CD8-positive, alpha-beta T cell (primary cell): ENCODE measurements at places on chromosomes 1 and 21.

DNA sequence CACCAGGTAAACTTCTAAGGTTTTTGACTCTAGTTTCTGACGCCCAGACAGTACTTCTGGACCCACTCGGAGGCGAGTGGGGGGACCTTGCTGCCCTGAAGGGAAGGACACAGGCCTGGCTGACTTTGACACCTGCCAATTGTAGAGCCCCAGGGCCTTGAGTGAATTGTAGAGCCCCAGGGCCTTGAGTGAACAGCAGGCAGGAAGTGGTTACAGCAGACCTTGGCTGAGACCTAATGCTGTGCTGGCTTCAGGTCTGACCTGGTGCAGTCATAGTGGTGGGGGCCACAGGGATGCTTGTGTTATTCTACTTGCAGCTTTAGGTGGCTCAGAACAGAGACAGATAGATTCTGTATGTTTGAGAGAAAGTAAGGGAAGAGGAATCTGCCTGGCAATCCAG is 344.3 kb downstream of the DUSP10 start:
- DNase-seq = no peak

DNA sequence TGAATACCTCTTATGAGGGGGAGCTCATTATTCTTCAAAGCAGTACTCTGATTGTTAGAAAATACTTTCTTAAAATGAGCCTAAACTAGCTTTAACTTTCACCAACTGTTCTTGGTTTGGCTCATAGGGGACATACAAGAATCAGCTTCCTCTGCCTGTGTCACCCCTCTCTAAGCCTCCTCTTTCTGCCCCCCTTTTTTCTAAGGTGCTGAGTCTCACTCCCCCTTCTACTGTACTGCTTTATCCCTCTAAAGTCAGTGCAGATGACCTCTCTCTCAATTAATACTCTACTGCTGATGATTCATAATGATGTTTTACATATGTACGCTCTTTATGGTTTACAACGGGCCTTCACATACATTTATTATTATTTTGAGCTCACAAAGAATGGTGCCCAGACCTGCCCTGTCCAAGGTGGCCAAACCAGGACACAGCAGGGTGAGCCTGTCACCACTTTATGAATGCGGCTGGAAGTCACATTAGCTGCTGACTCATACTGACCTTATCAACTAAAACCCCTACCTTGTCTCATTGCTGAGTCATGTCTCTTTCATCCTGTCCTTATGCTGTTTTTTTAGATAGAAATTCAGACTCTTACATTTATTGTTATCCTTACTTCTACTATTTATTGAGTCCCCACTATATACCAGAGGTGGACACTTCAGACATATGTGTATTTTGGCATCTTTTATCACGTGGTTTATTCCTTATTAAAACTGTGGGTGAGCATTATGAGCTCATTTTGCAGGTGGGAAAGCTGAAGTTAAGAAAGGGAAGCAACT is 126.9 kb downstream of the RNF220 start:
- DNase-seq = no peak

DNA sequence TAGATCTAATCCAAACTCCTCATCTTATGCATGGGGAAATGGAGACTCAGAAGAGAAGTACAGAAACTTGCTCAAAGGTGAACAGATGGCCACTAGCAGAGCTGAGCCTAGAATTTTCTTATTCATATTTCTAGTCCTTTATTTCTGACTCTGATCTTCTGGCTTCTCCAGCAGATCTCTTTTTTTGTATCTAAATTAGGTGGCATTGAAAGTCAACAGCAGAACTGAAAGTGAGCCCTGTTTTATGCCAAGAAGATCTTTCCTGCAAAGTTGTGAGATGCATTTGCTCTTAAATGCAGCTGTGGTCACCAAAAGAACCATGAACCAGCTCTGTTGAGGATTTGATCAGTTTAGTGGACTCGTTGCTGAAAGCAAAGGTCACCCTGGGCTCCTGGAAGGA is 75.5 kb downstream of the KAZN start:
- DNase-seq = no peak

DNA sequence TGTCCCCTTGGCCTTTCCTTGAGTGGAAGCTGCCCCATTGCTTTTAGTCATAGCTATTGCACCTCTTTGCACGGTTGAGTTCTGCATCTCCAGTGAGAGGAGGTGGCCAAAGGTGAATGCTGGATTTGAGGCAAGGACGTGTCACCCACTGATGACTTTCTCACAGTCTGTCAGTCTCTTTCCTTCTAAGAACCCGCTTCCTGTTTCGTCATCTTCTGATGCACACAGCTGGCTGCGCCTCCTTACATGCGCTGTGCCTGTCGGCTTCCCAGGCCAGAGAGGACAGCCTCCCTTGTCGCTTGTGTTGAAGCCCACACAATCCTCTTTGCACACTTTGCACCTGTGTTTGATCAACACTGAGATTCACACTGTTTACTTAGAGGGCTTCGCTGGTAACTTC is 41.8 kb upstream of the PWP2 start:
- peak; percentile 98 for DNase-seq

DNA sequence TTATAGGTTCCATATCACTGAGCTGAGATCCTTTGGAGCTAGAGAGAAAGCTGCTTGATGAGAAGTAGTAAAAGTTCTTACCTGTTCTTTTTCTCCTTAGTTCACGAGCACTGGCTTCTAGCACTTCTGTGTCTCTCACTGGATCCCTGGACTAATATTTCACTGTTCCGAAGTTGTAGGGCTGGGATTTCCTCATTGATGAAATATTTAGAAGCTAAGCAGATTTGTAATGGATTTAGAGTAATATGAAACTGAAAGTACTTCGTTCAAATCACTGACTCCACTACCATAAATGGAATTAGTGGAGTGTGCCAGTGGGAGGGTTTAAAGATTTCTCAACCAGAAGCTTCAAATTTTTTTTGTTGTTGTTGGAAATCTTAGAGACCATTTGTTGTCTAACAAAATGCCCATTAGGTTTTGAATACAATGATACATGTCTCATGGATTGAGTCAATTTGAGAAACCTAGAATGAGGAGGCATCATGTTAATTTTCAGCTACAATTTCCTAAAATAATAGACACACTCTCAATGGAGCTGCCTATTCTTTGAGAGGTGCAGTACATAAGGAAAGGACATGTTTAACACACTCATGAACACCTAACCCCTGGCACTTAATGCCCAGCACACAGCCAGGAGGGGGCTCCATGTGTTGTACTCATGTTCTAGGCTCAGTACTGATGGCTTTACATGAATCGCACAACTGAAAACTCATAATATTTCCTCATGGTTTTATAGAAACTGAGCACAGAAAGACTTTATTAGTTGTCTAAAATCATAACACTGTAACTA is at the start of gene GBP1:
Gene GBP1 (minus strand): TSS at position 130 of the 790 bp plus-strand sequence. CDS start 1,974 bp downstream, outside the sequence.
- DNase-seq = no peak

DNA sequence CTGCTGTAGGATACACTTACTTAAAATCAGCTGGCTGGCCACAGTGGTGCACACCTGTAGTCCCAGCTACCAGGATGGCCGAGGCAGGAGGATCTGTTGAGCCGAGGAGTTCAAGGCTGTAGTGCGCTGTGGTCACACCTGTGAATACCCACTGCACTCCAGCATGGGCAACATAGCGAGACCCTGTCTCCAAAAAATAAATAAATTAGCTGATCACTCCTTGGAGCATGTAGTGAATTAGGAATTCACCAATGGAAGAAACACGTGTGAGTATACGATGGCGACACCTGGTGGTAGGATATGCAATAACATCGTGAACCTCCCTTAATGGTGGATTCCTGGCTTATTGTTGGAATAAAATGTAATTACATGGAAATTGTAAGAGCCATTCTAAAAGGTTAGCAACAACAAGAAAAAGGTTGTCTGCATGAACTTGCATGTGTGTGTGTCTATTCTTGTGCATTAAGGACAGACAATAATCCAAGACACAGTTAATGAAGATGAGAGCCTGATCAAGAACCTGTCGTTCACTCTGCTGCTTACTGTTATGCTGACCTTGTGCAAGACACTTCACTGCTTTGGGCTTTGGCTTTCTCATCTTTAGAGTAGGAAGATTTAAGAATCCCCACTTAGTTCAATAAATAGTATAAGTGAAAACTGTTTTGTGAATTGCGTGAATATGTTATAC is 38.6 kb upstream of the COX20 start:
- peak; percentile 47 for DNase-seq

- DNase-seq = no peak
Measured at GRCh38 chr1:235272851-235273250, 55.1 kb downstream of the ARID4B start.

GRCh38 chr1:209835782-209836298 is 8.1 kb downstream of the UTP25 start:
- no peak for DNase-seq

- no peak for DNase-seq
Measured at GRCh38 chr1:27864264-27864895, 8.0 kb upstream of the THEMIS2 start.

DNA sequence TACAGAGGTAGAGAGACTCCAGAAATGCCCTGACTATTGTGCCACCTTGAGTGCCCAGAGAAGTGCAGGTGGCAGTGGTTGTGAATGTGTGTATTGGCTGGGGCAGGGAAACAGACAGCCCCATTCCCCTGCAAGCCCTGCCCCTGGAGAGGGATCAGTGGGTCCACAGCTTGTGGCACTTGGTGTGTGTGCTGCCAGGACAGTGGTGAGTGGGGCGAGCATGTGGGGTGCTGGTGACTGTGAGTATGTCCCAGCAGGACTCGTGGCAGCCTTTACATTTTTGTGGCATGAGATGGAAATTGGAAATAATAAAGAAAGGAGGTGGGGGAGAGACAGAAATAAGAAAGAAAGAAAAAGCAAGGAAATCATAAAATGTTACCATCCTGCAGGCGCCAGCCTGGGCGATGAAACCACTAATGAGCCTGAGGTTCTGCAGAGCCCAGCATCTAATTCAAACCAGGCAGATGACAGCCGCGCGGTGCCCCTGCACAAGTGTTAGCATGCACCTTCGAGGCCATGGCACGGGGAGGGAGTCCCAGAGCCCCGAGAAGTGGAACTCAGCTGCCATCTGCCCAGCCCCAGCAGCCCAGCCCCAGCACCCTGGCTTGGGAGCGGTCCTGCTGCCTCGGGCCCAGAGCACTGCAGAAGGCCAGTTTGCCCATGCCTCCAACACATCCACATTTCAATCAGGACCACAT is 49.1 kb upstream of the ZBTB40 start:
- DNase-seq = no peak

- DNase-seq = no peak
Measured at GRCh38 chr1:182227864-182228547, 163.6 kb downstream of the GLUL start.

DNA sequence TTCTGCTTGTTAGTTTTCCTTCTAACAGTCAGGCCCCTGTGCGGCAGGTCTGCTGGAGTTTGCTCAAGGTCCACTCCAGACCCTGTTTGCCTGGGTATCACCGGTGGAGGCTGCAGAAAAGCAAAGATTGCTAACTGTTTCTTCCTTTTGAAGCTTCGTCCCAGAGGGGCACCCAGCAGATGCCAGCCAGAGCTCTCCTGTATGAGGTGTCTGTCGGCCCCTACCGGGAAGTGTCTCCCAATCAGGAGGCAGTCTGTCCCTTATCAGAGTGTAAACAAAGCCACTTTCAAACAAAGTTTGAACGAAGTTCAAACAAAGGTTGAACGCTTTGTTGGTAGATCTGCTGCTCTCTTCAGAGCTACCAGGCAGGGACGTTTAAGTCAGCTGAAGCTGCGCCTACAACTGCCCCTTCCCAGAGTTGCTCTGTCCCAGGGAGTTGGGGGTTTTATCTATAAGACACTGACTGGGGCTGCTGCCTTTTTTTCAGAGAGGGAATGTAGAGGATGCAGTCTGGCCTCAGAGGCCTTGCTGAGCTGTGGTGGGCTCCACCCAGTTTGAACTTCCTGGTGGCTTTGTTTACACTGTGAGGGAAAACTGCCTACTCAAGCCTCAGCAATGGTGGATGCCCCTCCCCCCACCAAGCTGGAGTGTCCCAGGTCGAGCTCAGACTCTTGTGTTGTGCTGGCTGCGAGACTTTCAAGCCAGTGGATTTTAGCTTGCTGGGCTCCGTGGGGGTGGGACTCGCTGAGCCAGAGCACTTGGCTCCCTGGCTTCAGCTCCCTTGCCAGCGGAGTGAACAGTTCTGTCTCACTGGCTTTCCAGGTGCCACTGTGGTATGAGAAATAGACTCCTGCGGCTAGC is 401.8 kb downstream of the SRGAP2C start:
- DNase-seq = peak; percentile 8

- no peak for DNase-seq
Measured at GRCh38 chr1:162145280-162145965, 75.9 kb downstream of the NOS1AP start.

DNA sequence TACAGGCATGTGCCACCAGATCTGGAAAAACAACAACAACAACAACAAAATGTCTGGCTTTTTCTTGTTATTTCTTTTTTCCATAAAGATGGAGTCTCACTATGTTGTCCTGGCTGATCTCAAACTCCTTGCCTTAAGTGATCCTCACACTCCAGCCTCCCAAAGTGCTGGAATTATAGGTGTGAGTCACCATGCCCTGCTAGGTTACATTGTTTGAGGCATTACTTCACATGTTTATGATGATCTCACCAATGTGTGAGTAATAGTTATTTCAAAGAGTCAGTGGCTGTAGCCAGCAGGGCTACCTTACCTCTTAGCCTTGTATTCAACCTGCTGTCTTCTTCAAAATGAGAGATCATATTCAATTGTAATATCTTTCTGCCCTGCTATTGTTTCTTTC is 445.7 kb downstream of the AMY1C start:
- DNase-seq = no peak

DNA sequence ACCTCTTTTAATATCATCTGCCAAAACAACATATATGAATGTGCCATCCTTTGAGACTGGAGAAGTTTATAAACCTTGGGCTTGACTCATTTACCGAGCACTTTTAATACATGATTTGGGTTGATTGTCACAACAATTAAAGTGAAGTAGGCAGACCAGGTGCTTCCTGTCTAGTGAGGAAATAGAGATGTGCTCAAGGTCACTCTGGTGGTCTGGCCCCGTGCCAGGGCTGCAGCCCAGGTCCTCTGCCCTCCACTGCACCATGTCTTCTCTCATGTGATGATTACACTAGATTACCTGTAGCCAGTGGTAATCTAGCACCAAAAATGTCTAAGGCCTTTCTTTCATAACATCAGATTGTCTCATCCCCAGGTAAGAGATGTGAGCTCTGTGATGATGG is 61.8 kb upstream of the LAMC2 start:
- DNase-seq = no peak

DNA sequence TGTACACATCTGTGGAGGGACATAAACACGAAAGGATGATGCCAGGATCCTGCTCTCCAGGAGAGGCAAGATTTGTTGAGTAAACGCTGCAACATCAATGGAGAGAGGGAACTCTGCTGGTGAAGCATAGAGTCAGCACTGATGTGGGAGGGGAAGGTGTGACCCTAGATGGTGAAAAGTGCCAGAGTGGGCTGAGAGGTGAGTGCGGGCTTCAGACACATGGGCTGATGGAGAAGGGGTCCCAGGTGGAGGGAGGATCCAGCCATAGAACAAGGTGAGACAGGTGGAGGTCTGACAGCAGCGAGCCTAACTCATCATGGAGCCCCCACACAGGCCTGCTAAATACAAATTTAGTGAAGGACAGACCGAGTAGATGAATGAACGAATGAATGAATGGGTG is 9.7 kb downstream of the RD3 start:
- no peak for DNase-seq

- DNase-seq = no peak
Measured at GRCh38 chr1:33402206-33402605, 28.7 kb downstream of the PHC2 start.
